Stimulated activated CD8-positive, alpha-beta memory T cell treated with anti-CD3 and anti-CD28 coated beads, Interleukin-2, amount 100 ng/mL, for 48 hours (primary cell): ENCODE measurements at places on chromosomes 12 and 14.

- peak; percentile 69 for DNase-seq
Observed at GRCh38 chr12:110661337-110661972, 27.5 kb downstream of the HVCN1 start.

- no peak for DNase-seq
Observed at GRCh38 chr14:89540830-89541470, 123.9 kb upstream of the FOXN3 start.

- no peak for DNase-seq
Observed at GRCh38 chr12:47417121-47417520, 288.7 kb downstream of the RPAP3 start.

DNA sequence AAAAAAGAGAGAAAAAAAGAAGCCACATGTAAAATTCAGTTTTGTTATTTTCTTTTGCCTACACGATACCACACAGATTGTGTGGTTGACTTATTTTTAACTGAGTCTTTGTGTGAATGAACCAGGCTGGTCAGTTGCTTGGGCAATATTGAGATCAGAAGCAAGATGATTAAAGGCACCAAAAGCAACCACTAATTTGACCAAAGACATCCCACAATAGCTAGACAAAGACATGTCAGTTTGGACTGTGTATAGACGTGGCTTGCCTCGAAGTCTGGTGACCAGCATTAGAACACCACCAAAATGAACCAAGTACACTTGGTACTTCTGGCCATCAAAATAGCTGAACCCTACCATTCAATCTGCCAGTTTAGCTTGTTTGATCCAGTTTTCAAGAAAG is 340.6 kb upstream of the TBX3 start:
- no peak for DNase-seq

DNA sequence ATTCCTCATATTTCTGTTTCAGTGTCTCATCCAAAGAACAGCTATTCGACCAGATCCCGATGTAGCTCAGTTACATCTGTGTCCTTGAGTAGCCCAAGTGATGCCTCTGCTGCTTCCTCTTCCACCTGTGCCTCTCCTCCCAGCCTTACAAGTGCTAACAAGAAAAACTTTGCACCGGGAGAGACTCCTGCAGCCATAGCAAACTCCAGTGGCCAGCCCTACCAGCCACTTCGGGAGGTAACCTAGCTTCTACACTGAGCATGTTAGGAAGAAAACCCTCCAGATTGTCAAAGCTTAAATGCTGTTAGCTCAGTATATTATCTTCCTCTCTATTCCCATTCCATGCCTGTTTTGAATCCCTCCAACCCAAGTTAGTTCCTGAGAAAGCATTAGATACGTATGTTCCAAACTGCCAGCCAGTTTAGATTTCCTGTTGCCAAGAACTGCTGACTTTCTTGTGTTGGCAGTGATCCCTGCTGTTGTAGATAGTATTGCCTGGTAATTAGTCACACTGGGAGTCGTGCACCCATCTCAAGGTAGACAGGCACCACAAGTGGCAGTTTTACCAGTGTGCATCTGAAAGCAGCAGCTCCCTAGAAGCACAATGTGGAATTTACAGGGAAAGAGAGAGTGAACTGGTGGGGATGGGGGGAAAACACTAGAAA is 14.0 kb upstream of the KCNH3 start:
- no peak for DNase-seq

DNA sequence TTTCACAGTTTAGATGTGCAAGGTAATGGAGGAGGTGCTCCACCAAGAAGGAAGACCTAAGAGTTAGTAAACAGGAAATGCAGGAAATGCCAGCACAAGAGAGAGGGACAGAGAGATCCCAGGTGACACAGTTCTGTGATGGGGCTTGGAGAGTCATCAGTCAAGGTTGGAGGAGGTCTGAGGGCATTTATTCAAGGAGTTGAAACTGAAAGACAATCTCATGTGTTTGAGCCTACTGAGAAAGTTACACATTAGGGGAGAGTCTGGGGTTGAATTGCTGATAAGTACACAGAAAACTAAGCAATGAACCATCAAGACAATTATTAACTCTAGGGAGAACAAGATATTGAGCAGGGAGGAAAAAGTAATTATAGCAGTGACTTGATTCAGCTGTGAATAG is 138.5 kb downstream of the ANO6 start:
- no peak for DNase-seq

- DNase-seq: no peak
Observed at GRCh38 chr14:86450085-86450484, 920.1 kb downstream of the FLRT2 start.

DNA sequence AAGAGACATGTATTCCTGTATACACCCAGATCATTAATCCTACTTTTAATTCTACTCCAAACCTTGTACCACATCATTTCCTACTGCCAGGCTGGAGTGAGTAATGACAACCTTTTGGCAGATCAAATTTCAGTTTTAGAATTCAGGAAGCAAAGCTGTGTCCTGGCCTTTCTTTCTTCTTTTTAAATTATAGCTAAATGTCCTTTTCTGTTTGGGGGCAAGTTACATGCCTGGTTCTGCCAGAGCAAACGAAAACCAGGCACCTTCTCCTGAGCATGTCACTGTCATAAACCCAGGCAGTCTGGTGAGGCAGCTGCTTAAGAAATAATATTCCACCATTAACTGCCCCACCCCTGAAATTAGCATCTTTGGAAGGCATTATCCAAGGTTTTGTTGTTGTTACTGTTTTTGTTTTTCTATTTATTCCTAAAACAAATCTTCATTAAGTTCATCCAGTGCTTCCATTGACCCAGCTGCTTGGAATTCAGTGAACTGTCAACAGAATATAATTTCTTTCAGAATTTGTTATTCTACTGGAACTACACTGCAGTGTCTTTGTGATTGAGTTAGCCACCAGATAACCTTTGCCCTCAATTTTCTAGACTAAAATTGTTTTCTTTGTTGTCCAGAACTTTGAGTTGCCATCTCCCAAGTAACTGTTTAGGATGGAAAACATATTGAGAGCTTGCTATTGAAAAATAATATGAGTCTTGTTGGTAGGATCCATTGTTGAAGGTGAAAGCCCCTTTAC is 33.2 kb downstream of the SAMD4A start:
- no peak for DNase-seq

GRCh38 chr12:104576187-104576778 is 119.5 kb downstream of the CHST11 start:
- DNase-seq: no peak

DNA sequence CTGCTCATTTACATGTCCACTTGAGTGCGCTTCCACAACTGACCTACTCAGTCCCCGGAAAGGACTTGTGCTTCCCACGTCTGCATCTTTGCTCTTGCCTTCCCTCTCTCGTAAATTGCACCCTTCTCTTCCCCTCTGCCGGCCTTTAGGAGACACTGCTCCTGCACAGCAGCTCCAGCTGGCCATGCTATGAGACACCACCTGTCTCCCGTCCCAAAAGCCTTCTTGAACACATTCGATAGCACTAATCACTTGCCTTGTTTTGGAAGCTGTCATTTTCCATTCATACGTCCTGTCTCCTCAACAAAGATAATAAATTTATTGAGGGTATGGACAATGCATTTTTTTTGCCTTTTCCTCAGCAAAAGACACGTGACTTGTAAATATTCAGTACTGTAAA is 15.7 kb upstream of the KCNA1 start:
- DNase-seq: no peak

- no peak for DNase-seq
Observed at GRCh38 chr12:54352891-54353874, 11.1 kb downstream of the GPR84 start.

DNA sequence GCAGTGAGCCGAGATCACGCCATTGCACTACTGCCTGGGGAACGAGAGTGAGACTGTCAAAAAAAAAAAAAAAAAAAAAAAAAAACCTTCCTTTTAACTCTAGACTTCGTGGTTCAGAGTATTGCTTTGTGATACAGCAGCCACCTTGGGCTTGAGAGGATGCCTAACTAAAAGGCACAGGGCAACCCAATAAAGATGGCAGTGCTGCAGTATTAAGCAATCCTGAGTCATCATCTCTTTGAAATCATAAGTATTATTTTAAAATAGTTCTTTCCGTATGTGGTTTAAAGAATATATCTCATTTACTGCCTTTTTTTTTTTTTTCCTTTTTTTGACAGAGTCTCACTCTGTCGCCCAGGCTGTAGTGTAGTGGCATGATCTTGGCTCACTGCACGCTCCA is 116.1 kb downstream of the PLEKHA5 start:
- DNase-seq: no peak

- DNase-seq: no peak
Observed at GRCh38 chr12:124492879-124493808, 74.3 kb downstream of the NCOR2 start.

GRCh38 chr14:26598672-26599131 is 869 bp upstream of the NOVA1 start:
- DNase-seq: no peak

DNA sequence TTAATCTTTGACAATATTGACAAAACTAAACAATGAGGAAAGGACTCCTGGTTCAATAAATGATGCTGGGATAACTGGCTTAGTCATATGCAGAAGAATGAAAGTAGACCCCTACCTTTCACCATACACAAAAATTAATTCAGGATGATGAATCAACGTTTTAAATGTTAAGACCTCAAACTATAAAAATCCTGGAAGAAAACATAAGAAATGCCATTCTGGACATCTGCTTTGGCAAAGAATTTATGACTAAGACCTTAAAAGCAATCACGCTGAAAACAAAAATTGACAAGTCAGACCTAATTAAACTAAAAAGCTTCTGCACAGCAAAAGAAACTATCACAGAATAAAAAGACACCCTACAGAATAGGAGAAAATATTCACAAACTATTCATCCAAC is 97.4 kb downstream of the LMNTD1 start:
- no peak for DNase-seq

DNA sequence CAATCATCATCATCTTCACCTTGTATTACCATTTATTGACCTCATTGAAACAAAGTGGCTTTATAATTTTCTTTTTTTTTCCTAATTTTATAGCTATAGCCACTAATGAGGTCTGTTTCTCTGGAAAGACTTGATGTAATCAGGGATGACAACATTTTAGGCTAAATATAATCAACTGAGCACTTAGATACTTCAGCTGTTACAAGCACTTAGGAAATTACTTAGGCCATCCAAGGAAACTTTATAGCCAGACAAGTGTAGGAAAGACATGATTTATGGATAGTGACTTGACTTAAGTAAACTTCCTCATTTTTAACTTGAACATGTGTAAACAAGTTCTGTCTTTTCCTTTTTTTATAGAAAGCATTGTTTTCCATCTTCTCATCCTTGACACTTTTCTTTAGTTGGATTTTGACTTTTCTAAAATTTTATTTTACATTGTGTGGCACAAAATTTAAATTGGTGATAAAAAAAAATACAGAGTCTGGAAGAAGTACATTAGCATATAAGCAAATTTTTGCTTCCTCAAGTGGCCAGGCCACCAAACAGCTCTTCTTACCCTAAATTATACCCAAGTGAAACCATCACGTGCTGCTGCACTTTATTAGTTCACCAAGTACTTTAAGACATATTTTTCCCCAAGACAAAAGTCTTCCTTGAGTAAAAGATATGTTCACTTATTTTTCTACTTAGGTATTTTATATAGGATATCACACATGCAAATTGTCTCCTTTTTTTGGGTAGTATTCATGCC is 15.1 kb downstream of the CPNE8 start:
- no peak for DNase-seq

DNA sequence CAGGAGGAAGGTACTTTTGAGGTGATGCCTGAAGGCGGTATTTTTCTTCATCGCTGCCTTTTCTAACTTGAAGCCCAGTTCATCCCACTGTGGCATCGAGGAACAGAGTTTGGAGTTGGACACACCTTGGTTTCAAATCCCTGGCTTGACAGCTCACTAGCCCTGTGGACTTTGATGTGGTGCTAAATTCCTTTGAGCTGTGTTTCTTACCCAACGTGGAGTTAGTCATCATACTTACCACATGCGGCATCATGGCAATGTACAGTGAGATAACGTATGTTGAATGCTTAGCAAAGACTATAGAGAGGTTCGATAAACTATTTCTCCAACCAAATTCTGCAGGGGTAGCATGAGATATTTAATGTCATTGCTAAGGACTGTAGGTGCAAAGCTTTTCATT is 3.4 kb downstream of the PLEKHG3 start:
- DNase-seq: no peak

DNA sequence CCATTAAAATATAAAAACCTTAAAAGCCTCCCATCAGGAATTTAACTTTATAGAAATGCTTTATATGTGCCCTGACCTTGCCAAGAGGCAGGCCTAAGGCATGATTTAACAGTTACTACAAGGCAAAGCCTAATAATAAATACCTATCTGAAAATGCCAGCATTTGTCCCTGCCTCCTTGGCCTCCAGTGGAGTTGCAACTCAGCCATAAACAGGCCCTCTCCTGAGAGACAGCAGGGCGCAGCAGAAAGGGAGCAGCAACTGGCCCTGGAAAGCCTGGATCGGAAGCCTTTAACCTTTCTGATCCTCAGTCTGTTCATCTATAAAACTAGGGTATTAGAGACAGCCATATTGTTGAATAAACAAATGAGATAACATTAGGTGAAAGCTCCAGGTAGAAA is 324.4 kb downstream of the PAWR start:
- no peak for DNase-seq

- DNase-seq: no peak
Observed at GRCh38 chr14:51290132-51290531, 50.1 kb downstream of the TMX1 start.

GRCh38 chr12:48000878-48001504 is 3.3 kb downstream of the COL2A1 start:
- no peak for DNase-seq

DNA sequence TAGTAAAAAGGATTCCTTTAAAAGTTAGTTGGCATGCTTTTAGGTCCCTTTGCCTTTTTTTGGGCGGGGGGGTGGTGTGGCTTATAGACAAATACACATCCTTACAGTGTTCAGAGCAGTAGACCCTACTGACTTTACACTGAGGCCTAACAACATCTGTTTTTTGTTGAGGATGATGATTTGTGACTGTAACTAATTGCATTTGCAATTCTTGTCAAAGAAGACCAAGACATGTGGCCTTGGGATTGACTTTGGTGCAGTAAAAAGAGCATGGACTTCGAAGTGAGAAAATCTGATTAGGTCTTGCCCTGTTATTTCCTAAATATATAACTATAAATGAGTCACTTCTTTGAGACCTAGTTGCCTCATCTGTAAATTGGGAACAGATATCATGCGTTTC is 77.3 kb downstream of the TRHDE start:
- DNase-seq: no peak

- no peak for DNase-seq
Observed at GRCh38 chr12:104420868-104421267, 35.9 kb upstream of the CHST11 start.

DNA sequence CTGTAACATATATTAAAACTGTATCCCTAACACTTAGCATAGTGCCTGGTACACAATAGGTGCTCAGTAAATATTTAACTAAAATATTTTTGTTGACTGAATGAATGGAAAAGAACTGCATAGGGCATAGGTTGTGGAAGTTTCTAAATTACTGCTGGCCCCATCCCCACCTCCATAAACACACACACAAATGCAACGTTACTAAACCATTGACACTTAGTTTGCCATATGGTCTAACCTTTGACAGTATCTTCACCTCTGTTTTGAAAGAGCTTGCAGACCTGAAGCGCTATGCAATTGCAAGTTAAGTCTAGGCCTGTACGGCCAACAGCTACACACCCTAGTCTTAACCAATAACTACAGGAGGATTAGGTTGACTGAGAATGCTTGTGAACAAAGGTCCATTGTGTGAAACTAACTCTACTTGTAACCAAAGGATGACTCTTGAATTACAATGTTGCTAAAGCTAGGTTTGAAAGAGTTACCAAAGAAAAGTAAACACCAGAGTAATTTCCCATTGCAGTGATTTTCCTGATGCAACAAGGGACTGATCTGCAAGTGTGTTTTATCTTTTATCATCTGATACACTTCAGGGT is 924 bp upstream of the MANSC1 start:
- no peak for DNase-seq

- no peak for DNase-seq
Observed at GRCh38 chr12:113252494-113252893, 31.2 kb downstream of the TPCN1 start.
